Kidney capillary endothelial cell (primary cell): ENCODE measurements at places on chromosomes 1 and 21.

GRCh38 chr1:163706915-163707314, 385.2 kb downstream of the NUF2 start:
- peak; percentile 68 for DNase-seq

DNA sequence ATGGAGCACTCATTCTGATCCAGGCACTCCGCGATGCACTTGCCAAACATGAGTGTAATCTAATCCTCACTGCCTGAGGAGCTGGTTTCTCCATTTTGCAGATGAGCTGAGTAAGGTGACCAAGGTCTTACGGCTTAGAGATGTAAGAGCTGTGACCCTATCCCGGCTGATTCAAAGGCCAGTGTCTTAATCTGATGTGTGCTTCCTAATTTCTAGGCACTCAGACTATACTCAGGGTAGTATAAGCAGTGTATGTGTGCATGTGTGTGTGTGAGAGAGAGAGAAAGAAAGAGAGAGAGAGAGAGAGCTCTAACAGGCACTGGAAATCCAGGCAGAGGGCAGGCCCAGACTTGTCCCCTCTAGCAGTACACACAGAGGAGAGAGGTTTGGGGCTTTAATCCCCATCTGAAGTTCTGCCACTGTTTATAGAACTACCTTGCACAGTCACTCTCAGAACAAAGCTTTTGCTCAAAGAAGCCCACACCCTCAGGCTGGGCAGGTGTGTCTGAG, 188.2 kb downstream of the ZBTB18 start:
- no peak for DNase-seq

DNA sequence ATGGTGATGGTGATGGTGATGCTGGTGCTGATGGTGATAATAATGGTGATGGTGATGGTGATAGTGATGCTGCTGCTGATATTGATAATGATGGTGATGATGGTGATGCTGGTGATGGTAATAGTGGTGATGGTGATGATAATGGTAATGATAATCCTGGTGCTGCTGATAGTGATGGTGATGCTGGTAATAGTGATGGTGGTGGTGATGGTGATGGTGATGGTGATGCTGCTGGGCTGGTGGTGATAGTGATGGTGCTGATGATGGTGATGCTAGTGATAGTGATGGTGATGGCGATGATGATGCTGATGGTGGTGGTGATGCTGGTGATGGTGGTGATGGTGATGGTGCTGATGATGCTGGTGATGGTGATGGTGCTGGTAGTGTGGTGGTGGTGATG, 58.4 kb upstream of the IGSF21 start:
- no peak for DNase-seq

DNA sequence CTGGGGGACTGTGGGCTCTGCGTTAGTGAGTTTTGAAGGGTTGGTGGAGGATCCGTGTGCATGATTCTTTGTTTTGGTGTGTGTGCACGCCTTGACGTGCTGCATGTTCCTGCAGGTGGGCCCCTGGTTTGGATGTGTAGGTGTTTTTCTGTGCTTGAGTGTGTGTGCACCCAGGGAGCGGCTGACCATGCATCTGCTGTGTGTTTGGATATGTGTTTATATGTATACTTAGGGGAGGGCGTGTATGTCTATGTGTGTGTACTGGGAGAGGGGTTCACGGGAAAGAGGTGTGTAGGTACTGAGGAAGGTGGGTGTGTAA, 1.1 kb downstream of the VANGL2 start:
- DNase-seq: no peak

- no peak for DNase-seq
These were observed 44.0 kb downstream of the URB1 start for GRCh38 chr21:32348604-32349332.

GRCh38 chr1:8777867-8778266, 39.6 kb downstream of the RERE start:
- DNase-seq: no peak

DNA sequence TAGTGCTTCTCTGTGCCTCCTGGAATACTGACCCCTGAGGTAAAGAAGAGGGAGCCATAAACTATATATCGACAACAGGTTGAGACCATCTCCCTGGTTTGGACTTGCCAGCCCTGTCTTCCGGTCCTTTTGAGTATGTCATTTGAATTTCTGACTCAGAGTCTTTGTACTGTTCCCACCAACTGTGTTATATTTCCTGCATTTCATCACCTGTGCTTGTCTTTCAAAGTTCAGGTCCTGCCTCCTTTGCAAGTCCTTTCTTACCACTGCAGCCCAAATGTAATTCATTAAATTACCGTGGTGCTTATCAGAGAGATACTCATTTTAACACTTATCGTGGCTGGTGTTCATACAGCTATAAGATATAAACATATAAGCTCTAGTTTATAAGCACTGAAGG, 10.7 kb downstream of the AK5 start:
- DNase-seq: no peak

DNA sequence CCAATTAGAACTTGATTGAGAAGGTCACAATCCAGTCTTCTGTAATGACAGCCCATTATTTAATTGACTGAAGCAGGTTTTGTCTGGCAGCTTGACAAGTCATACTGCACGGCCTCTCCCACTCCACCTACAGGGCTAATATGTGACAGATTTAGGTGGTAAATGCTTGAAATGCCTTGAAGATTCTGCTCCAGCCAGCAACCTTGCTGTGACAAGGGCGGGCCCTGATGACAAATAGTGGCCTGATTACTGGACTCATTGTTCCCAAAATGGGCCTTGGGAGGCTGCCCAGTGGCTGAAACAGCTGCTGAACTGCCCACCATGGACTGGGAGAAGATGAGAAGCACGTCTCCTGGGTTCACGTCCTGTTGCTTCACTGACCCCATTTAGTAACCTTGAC, 30.0 kb upstream of the CRNN start:
- no peak for DNase-seq

DNA sequence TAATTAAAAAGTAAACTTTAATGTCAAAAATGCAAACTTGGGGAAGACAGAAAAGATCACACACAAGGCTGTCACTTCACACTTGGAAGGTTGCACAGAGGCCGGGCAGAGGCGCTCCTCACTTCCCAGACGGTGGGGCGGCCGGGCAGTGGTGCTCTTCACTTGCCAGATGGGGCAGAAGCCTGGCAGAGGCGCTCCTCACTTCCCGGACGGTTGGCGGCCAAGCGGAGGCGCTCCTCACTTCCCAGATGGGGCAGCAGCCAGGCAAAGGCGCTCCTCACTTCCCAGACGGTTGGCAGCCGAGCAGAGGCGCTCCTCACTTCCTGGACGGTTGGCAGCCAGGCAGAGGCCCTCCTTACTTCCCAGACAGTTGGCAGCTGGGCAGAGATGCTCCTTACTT, 25.8 kb upstream of the IL6R start:
- DNase-seq: no peak
